Inflammatory macrophage treated with lipopolysaccharide for 4 hours (primary cell): ENCODE measurements at places on chromosomes 11 and 22.

DNA sequence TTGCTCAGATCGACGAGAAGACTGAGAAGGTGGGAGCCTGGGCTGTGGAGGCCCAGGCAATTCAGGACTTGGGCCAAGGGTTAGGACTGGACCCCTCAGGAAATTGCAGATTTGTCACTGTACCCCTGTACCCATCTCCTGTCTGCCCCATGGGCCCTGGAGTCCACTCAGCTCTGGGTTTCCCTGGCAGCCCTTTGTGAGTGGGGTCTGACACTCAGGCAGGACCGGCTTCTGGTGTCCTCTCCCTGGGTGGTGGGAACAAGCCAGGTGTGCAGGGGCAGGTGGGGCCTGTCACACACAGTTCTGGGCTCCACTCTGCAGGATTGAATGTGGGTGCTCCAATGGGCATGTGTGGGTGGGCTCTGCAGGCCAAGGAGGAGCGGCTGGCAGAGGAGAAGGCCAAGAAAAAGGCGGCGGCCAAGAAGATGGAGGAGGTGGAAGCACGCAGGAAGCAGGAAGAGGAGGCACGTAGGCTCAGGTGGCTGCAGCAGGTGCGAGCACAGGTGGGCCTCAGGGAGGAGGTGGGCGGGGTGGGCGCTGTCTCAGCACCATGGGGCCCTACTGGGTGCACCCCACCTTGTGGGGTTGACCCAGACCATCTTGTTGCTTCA, 21.6 kb downstream of the INCENP start:
- no peak for DNase-seq

- DNase-seq, result no peak
These were observed 159.5 kb upstream of the POU2AF2 start for GRCh38 chr11:111086058-111086457.

DNA sequence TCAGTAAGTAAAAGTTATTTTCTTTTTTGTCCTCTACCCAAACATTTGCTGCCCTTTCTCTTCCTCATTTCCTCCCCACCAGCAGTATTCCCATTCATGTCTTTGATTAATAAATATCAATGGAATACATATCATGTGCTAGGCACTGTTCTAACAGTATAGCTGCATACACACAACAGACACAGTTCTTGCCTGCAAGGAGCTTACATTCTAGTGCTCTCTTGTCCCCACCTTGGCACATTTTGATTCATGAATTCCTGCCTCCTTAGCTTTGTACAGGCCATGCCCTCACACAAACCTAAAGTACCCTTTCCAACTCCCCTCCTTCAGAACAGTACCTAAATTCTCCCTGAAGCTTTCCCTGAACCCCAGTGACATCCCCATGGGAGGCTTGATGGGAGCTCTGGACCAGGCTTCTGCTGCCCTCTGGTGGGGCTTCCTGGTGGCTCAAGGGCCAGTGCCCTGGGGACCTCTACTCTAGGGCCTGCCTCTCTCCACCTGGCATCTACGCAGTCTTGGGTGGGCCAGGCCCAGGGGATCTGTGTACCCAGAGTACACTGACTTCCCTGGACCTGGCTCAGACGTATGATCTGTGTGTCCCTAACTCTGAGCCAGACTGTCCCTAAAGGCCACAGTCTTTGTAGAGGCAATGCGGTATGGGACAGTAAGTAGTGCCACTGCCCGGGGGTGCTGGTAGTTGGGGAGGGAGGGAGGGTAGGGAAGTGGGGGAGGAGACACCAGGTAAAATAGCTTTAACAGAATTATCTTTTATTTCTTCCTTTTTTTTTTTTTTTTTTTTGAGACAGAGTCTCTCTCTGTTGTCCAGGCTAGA, 14.1 kb downstream of the RPS13 start:
- peak; percentile 32 for DNase-seq

DNA sequence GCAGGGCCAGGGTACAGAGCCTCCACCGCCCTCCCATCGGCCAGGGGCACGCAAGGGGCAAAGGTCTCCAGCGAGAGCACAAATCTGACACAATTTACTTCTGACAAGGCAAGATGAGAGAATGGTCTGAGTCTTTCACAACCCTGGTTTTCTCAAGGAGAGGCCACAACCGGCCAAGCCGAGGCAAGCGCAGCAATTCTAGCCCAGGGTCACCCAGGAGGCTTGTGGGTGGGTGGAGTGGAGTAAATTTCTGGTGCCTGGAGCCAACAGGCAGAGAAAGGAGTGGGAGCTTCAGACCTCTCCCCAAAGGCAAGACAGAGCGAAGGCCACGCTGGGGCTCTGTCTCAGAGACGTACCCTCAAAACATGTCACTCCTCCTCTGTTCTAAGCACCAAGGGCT, 9.3 kb downstream of the LARGE2 start:
- DNase-seq, result no peak

DNA sequence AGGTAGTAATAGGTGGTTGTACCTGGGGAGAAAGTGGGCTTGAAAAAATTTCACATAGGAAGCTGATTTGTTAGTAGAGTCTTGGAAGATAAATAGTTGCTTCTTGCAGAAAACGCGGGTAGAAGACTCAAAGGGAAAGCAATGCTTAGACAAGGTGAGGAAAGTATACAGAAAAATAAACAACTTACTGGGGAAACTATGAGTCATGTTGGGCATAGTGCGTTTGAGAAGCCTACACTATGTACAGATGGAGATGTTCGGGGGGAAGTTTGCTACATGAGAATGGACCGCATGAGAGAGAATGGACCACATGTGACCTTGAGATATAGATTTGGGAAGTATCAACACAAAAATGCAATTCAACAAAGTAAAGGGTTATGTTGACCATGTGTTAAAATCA, 86.7 kb upstream of the DDI1 start:
- DNase-seq, result no peak
